Uterus (tissue), 4 donors: ENCODE measurements at places on chromosomes 2 and 18. TPM values are rescaled to one million over a fixed set of nuclear protein-coding genes. Genes with fewer than 3 reads are reported as not detected.

The ELOA2 gene
- not detected for total RNA-seq

The STRADB gene
- 22.9 TPM for total RNA-seq

The LIPG gene
- total RNA-seq, result 8.0 TPM

The PGAP1 gene
- total RNA-seq, result 24.6 TPM

The FBXO11 gene
- 27.4 TPM for total RNA-seq

The DSG4 gene
- not detected for total RNA-seq

The MOGAT1 gene
- not detected for total RNA-seq

The MBD5 gene
- 40.9 TPM for total RNA-seq
